ENCODE measurements at places on chromosomes 6 and 20.
A peak's percentile ranks its signal among the peaks of the same experiment; 100 is the strongest.

DNA sequence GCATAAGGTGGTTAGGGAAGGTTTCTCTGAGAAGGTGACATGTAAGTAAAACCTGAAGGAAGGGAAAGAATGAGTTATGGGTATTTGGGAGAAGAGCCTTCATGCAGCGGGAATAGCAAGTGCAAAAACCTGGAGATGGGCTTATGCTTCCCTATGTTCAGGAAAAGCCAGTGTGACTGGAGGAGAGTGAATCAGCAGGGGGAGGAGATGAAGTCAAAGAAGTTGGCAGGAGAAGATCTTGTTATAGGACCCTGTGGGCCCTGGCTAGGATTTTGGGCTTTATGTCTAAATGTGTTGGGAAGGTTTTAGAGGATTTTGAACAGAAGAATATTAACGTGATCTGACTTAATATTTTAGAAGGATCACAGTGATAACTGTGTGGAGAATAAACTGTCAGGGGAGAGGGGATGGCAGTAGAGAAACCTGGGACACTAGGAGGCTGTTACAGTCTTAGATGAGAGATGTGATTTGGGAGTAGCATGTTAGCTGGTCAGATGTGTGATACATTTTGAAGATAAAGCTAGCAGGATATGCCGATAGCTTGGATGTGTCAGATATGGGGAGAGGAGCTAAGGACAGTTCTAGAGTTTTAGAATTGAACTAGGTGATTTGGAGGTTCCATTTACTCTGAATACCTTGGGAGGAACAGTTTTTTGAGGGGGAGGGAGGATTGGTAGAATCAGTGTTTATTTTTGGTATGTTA is 41.0 kb downstream of the PHF3 start:
- no peak for DNase-seq

- no peak for DNase-seq
Observed at GRCh38 chr6:33628401-33628964, 7.4 kb downstream of the ITPR3 start.

DNA sequence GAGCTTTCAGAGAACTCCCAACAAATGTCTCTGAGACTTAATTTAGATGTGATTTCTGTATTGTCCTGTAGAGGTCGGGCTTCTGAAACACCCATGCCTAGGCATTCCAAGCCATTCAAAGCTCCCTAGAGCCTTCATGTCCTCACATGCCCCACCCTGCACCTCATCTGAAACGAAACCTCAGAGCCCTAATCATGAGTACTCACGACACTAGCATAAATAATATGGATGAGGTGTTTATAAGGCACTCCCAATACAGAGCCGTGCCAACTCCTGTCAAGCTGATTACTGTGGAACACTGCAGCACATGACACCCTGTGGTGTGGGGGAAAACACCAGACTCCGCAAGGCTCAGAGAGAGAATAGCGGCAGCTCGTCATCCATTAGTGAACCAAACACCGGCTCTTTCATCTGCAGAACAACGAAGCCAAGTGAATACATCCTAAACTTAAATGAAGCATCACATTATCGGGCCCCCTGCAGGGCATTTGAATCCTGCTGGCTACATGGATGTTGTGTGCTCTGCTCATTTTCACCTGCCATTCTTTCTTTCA is 83.8 kb downstream of the FNDC1 start:
- DNase-seq = no peak

GRCh38 chr6:34928220-34928619 is 39.2 kb downstream of the ANKS1A start:
- DNase-seq = no peak

GRCh38 chr6:1890071-1890470 is 280.4 kb downstream of the FOXC1 start:
- no peak for DNase-seq

DNA sequence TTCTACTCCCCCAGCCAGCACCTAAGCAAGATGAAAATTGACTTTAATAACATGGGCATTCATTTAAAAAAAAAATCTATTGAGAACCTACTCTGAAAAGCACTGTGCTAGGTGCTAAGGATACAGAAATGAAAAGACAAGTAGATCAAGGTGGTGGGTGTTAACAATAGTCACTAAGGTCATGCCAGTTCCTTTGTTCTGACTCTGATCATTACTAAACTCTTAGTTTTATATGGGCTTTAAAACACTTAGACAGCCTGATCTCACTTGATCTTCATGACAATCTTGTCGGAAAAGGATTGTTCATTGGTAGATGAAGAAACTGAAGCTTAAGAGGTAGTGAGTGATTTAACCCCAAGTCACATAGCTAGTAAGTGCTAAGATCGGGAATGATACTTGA is 285.7 kb upstream of the PRDM1 start:
- no peak for DNase-seq

GRCh38 chr6:14707971-14708465 is 537.9 kb upstream of the JARID2 start:
- peak; percentile 41 for DNase-seq

Data from activated CD8-positive, alpha-beta memory T cell treated with anti-CD3 and anti-CD28 coated beads, Interleukin-2, amount 50 U/mL, for 48 hours (primary cell).